Activated CD4-positive, CD25-positive, alpha-beta regulatory T cell (primary cell): ENCODE measurements at places on chromosomes 5 and 9.

- DNase-seq = no peak
Measured at GRCh38 chr5:7916171-7916804, 47.3 kb downstream of the MTRR start.

GRCh38 chr9:125977223-125977622, 230.1 kb downstream of the PBX3 start:
- no peak for DNase-seq

DNA sequence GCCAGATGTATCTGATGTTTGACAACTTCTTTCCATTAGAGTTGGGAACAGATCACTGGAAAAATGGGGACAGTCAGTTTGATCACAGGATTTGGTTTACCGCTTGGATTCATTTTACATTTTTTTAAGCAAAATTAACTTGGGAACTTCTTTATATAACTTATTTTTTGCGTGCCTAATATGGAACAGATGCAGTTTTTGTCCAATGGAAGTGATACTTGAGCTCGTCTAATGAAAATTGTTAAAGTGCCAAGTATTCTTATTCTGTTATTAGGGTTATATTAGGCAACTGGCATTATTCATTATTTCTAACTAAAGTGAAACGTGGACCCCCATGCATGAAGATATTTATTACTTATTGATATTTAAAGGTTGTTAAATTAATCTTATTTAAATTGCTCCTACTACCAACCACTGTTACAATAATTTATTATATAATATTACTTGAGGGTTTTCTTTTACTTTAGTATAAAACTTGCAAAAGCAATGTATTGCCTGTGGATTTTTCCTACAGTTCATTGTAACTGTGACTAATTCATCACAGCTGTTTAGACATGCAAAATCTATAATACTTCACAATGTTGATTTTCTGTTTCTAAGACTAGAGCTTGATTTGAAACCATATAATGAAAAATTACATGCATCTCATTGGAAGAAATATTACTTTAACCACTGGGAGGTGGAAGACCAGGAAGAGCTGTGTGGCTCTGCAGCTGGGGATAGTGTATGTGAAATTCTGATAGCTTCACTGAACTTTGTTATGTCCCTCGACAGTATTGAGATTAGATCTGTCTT, 787.3 kb upstream of the WWC1 start:
- no peak for DNase-seq

DNA sequence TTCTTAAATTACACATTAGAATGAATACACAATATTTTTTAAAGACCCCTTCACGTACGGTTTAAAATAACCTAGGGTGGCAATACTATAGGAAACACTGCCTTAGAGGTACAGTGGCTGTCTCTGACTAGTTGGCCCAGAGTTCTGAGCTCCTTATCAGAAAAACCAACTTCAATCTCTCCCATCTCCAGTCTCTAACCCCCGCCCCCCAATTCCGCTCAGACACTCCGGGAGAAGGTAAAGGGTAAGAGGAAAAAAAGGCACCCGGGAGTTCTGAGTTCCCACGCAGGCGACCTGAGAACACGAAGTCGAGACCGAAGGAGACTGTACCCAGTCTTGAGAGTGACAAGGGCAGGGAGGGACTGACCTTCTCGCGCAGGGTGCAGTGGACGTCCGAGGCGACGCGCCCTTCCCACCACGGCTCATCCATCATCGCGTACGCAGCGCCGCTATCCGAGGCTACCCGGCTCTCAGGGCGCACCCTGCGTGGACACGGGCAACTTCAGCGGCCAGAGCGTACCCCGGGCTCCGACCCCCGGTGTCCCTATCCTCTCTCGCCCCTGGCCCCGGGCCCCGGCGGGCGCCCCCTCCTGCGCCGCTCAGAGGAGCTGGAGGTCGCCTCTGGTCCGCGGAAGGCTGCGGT, 752 bp downstream of the CCNJL start:
- DNase-seq = no peak

DNA sequence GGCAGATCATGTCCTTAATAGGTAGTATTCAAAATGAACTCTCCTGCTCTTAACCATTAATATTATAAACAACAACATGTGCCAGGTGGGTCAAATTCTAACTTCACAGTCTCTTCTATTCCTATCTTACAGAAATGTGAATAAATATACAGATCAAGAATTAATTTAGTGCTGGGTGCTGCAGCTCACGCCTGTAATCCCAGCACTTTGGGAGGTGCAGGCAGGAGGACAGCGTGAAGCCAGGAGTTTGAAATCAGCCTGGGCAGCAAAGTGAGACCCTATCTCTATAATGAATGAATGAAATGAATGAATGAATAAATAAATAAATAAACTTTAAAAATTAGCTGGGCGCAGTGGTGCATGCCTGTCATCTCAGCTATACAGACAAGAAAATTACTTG, 34.1 kb downstream of the PTCH1 start:
- DNase-seq = no peak
